ENCODE measurements at places on chromosomes 16 and 17.
A peak's percentile ranks its signal among the peaks of the same experiment; 100 is the strongest.

GRCh38 chr17:2198927-2199326, 104.7 kb downstream of the SMG6 start:
- no peak for DNase-seq

DNA sequence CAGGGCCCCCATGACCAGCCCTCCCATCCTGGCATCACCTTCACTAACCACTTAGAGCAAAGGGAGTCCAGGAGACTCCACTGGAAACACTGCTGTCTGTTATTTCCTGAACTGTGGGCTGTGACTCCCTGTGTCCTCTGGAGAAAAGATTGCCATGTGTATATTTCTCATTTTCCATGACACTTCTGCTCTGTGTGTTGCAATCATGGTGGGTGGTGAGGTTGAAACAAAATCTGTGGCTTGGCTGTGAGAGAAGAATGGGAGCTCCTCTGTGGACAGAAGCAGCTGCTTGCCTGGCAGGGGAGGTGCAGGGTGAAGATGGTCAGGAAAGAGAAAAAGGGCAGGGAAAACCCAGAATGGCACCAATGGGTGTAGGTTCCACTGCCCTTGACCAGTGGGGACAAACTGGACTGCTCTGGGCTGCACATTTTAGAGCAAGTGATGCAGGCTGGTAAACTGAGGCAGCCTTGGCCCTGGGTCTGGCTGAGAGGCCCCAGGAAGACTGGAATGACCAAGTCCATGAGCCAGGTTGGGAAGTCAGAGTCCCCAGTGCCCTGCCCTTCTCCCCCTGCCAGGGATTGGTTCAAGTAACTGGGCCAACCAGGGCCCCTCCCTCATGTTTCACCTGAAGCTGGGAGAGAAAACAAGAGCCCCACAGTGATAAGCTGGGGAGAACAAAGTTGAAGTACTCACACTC, 314.3 kb downstream of the C16orf95 start:
- no peak for DNase-seq

GRCh38 chr16:9091867-9092281, 430 bp downstream of the HAPSTR1 start:
- no peak for DNase-seq

- DNase-seq = no peak
Observed at GRCh38 chr17:78138204-78139060, 7.8 kb upstream of the C17orf99 start.

- DNase-seq = no peak
Observed at GRCh38 chr17:21532763-21533385, 156.7 kb downstream of the KCNJ12 start.

DNA sequence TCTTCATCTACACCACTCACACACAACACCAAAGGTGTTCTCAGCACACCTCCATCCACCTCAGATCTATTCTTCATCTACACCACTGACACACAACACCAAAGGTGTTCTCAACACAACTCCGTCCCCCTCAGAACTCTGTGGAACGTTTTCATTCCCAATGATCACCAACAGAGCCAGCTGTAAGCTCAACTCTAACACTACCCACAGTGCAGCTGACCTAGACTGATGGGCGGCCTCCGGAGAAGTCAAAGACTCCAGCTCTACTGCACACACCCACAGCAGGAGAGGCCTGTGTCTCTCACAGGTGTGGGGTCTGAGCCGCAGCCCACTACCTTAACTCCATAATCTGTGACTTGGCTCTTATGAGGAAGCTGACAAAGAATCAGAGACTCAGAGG, 50.7 kb downstream of the ANKRD11 start:
- no peak for DNase-seq

- no peak for DNase-seq
Observed at GRCh38 chr17:193841-194806, 12.7 kb upstream of the DOC2B start.

GRCh38 chr16:6200271-6200670, 1102.7 kb upstream of the EEF2KMT start:
- no peak for DNase-seq

GRCh38 chr17:45021607-45022287, 29.7 kb downstream of the DCAKD start:
- DNase-seq = peak; percentile 15

DNA sequence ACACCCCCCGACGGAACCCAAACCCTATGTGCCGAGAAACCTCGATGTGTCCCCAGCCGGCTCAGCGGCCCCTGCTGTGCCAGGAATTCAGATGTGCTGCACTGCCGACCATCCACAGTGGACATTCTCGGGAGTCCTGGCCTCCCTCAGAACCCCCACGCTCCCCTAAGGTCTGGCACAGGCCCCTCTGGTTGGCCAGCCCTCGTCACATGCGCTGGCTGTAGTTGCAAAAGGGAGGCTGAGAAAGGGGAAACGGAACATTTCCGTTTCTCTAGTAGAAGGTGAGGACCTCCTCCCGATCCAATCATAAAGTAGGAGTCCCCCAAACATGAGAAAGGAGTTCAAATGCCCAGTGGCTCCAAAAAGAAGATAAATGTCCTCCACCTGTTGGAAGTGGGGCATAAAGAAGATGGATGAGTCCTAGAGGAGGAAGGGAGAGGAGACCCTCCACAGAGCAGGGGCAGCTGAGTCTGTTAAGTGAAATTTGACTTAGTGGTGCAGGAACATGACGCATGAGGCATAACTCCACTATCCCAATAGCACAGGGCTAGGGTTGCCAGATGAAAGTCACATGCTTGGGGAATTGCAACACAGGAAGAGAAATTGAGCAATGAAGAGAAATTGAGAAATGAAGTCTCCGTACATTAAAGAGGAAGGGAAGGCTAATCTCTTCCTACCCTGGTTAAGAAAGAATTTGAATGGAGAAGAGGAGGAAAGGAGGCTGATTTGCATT, 49.3 kb upstream of the WSB1 start:
- no peak for DNase-seq

DNA sequence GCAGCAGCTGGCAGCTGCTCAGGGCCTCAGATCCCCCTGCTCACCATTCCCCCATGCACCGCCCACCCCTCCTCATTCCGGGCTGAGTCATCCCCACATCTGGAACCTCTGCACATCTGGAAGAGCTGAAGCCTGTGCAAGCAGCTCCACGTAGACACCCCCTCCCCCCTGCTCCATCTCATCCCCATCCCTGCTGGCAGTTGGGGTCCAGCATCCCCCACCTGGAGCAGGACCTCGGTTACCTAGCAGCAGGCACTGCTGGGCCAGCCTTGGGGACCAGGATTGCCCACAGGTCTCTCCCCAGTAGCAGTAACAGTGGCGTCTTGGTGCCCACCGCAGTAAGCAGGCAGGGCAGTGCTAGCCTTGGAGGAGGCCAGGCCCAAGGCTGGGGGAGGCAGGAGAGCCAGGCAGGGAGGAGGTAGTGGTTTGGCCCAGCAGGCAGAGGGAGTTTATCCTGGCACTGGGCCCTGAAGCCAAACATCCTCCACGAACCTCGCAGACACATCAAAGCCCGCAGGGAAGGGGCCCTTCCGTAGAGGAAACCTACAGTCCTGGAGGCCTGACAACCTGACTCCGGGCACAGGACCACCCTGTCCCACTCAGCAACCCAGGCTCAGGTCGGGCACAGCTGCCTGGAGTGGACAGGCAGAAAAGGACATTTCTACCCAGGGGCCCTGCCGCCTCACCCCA, 7.7 kb upstream of the TMEM92 start:
- DNase-seq = no peak

DNA sequence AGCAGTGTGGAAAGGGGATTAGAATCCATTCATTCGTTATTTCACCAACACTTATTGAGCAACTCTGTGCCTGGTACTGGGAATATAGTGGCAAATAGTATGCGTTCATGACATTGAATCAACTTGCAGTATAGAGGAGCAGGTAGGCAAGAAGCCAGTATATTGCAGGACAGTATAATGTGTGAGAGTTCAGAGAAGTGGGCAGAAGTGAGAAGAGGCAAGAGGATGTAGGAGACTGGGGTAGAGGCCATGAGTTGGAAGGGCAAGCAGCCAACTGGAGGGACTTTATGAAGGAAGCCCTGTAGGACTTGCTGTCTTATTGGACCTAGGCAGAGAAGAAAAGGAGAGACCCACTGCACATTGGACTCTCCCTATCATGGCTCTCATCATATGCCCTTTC, 12.3 kb downstream of the HSD17B2 start:
- DNase-seq = no peak

- DNase-seq = no peak
Observed at GRCh38 chr16:50502616-50503011, 45.6 kb upstream of the NKD1 start.

- DNase-seq = no peak
Observed at GRCh38 chr16:1464894-1465566, 9.8 kb downstream of the CLCN7 start.

DNA sequence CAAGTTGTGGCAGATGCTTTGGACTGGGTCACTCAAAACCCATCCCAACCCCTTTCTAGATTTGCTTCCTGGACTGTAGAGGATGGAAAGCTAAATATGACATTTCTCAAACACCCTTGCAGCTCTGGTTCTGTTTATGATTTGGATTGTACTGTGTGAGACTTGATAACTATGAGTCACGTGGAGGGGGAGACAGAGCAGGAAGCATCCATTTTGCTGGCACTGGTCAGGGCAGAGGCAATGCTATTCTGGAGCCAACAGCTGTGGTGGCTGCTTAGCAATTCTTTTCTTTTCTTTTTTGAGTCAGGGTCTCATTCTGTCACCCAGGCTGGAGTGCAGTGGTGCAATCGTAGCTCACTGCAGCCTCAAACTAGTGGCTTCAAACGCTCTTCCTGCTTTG, 13.6 kb upstream of the TERF2 start:
- no peak for DNase-seq

GRCh38 chr16:49552313-49552928, 178.8 kb downstream of the C16orf78 start:
- no peak for DNase-seq

- peak; percentile 19 for DNase-seq
Observed at GRCh38 chr17:77772461-77772897, 186.0 kb upstream of the TNRC6C start.

DNA sequence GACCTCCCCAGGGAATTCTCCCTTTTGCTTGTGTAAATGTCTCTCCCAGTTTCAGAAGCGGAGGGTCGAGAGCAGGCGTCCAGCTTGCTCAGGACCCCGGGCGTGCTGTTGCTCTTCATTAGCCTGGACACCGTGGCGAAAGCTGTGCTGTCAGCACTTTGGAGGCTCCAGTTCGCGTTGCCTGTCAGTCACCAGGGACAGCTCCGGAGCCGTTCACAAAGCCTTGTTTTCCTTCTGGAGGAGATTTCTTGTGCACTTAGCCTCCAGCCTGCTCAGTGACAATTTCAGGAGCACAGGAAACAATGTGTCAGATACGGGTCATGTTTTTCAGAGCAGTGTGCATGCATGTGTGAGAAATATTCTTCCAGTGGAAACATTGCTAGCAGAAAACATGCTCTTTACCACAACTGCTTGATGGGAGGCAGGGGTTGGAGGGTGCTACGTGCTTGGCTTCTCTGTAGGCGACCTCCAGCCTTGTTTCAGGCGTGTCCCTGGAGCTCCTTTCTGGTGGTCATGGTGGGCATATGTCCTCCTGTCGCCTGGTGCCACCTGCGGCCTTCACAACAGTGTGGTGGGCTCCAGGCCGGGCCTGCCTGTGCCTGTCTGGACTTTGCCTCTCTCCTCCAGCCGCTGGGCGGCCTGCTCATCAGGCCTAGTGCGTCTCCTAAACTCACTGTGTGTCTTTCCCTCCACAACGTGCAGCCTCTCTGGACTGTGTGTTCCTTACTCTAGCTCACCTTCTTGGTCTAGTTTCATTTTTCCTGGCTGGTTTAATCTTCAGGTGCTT, 29.0 kb downstream of the ZNF750 start:
- no peak for DNase-seq

GRCh38 chr17:66725956-66726355, 109.0 kb upstream of the CACNG5 start:
- no peak for DNase-seq

- DNase-seq = no peak
Observed at GRCh38 chr17:27950995-27951394, 57.8 kb upstream of the LYRM9 start.

DNA sequence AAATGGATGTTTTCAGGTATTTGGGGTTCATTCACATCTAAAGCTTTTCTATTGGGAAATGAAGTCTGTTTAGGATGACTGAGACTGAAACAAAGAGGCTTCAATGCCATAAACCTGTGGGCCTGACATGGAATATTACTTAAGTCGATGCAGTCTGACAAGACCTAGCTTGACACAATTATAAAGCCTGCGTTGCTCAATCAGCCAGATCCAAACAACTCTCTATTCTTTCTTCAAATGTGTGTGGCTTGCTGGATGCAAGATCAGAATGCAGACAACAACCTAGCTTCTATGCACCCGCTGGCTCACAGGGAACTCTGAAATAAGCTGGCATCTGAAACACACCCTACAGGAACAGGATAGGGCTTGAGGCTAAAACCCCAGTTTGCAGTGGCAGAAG, 40.0 kb downstream of the RFFL start:
- no peak for DNase-seq

DNA sequence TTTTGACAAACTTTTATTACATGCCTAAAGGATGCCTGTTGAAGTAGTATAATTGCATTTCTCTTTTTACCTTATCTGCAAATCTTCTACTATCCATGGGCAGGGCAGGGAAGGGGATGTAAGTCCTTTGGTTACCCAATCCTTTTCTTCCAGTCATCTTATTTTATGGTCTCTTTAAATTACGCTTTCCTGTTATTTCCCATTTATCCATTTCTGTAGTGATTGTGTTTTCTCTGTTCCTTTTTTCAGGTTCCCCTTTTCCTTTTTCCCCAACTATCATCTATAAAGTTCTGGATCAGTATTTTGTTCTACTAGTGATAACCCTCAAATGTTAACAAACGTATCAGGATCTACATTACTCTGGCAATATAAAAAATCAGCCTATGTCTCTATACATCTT, 3.3 kb upstream of the ABCA9 start:
- DNase-seq = no peak

GRCh38 chr17:78924481-78925151, 571 bp downstream of the TIMP2 start:
- no peak for DNase-seq

GRCh38 chr17:73228748-73229236, 32.9 kb downstream of the CPSF4L start:
- DNase-seq = no peak

DNA sequence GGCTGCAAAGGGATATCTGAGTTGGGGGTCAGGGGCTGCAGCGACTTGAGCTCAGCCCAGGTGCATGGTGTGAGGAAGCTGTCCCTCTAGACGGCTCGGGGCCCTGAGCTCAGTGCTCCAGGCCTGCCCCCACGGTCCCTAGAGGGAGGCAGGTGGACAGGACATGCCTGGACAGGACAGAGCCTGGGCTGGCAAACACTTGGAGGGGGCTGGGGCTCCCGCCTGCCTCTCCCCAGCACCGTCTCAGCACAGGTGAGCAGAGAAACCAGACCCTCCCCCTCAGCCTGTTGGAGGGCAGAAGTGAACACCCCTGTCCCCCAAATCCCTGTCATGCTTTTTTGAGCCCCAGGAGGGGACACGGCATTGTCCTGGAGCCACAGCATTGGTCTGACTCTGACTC, 11.4 kb upstream of the SLC38A10 start:
- no peak for DNase-seq

DNA sequence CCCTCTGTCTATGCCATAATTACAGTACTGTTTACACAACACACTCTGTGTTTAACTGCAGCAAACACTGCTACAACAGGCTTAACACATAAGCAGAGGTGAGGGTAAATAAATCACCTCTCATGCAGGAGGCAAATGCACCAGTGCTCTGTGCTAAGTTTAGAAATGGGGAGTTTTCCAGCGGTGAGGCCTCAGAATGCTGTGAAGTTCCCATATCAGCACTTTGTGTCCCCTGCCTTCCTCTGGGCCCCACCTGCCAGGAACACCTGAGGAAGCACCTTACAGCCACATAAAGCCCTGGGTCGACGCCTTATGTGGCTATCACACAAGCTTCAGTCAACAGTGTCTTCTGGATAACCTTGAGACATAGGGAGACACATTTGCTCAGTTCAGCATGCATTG, 304.5 kb downstream of the HAPSTR1 start:
- DNase-seq = peak; percentile 50
